ENCODE measurements at places on chromosomes 7 and 10.

- no peak for DNase-seq
These were observed 13.5 kb downstream of the PLEKHA8 start for GRCh38 chr7:30041526-30042269.

- no peak for DNase-seq
These were observed 97.4 kb downstream of the KLF6 start for GRCh38 chr10:3687510-3688081.

GRCh38 chr10:12484941-12485805 is 135.8 kb downstream of the CAMK1D start:
- DNase-seq: no peak

- no peak for DNase-seq
These were observed 273.2 kb downstream of the PTPRN2 start for GRCh38 chr7:158314394-158314793.

DNA sequence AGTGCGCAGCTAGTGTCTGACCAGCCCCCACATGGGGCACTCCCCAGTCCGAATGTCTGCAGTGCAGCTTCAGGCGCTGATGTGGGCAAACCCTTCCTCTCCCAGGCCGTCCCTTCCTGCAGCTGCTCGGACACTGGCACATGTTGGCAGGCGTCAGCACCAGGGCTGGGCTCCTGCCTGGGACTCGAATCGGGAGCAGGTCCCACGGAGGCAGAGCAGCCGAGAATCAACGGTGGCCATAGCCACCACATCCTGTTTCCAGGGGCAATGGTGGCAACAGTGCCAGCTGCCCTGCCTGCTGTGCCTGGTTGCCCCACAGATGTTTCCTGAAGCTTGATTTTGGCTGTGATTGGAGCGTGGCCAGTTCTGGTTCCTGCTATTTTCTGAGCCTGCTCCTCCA is 65.8 kb downstream of the MGMT start:
- no peak for DNase-seq

DNA sequence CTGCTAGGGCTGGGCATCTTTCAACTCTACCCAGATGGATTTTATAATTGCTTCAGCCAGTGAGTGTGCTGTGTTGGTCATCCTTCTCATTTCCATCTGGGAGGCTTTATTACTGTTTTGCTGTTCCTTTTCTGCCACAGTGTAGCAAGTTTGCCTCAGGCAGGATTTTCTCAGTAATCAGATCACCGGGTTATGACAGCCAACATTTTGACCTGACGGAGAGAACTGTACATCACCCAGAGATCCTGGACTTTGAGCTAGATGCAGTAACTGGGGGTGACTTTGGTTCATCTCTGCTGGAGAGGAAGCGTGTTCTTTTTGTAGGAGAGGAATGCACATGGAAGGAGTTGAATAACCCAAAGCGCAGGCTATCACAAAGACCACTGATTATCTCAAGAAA is 111.8 kb upstream of the AGR3 start:
- DNase-seq: no peak

DNA sequence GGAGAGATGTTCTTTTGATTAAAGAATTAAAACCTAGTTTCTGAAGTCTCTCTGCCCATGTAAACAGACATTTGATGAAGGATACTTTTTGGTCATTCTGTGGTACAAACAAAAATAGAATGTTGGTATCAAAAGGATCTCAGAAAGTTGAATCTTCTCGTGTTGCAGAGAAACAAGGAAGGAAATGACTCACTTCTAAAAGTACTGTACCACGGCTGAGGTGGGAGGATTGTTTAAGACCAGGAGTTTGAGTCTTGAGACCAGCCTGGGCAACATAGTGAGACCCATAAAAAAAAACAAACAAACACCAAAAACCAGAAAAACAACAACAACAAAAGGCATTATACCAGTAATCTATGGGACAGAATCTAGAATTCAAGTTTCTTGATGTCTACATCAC is 69.7 kb downstream of the PRSS58 start:
- no peak for DNase-seq

- no peak for DNase-seq
These were observed 6.5 kb downstream of the UROS start for GRCh38 chr10:125816548-125816947.

DNA sequence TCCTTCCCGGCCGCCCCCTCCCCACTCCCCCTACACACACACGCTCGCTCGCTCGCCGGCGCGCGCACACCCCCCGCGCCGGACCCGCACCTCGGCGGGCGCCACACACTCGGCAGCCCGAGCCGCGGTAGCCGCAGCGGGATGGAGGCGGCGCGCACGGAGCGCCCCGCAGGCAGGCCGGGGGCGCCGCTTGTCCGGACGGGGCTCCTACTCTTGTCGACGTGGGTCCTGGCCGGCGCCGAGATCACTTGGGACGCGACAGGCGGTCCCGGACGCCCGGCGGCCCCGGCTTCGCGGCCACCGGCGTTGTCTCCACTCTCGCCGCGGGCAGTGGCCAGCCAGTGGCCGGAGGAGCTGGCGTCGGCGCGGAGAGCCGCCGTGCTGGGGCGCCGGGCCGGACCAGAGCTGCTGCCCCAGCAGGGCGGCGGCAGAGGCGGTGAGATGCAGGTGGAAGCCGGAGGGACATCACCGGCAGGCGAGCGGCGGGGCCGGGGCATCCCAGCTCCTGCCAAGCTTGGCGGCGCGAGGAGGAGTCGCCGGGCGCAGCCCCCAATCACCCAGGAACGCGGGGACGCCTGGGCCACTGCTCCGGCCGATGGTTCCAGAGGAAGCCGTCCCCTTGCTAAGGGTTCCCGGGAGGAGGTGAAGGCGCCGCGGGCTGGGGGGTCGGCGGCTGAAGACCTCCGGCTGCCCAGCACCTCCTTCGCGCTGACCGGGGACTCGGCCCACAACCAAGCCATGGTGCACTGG is at the start of gene SORCS3:
TSS of gene SORCS3 (plus strand) at position 104 of the 750 bp plus-strand sequence.
- no peak for DNase-seq

DNA sequence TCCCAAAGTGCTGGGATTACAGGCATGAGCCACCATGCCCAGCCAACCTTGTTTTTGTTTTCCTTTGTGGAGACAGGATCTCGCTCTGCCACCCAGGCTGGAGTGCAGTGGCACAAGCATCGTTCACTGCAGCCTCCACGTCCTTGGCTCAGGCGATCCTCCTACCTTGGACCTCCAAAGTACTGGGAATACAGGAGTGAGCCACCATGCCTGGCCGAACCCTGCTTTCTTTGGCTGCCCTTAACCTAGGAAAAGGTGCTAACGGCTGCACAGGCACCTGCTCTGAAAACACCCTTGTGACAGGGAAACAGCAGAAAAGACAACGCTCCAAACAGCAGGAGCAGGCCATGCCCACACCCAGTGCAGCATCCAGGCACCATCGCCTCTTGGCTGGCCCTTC is 71.9 kb downstream of the OAT start:
- DNase-seq: no peak

DNA sequence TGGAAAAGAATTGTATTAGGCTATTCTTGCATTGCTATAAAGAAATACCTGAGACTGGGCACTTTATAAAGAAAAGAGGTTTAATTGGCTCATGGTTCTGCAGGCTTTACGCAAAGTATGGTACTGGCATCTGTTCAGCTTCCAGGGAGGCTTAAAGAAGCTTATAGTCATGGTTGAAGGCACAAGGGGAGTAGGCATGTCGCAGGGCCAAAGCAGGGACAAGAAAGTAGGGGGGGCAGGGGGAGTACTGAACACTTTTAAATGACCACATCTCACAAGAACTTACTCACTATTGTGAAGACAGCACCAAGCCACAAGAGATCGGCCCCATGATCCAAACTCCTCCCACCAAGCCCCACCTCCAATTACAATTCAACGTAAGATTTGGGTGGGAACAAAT is 152.5 kb upstream of the PHF14 start:
- DNase-seq: no peak

DNA sequence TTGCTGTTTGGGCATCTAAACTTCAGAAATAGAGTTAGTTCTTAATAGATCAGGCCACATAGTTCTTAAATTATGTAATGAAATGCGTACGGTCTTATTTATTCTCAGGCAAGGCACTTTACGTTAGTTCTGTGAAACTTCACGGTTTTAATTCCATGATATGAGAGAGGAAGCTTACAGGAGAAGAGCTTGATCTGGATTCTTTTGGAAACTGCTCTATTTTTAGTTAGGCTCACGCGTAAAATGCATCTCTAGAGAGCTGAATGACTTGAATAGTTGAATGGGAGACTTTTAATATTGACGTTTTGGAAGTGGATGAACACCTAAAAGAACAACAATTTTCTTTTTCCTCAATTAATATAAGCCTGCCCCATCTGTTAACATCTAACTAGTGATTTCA is 71.1 kb downstream of the PRKG1 start:
- DNase-seq: no peak

GRCh38 chr10:132714096-132714985 is 71.6 kb downstream of the NKX6-2 start:
- DNase-seq: no peak

- DNase-seq: no peak
These were observed 49.9 kb downstream of the CDHR3 start for GRCh38 chr7:106012935-106013439.

DNA sequence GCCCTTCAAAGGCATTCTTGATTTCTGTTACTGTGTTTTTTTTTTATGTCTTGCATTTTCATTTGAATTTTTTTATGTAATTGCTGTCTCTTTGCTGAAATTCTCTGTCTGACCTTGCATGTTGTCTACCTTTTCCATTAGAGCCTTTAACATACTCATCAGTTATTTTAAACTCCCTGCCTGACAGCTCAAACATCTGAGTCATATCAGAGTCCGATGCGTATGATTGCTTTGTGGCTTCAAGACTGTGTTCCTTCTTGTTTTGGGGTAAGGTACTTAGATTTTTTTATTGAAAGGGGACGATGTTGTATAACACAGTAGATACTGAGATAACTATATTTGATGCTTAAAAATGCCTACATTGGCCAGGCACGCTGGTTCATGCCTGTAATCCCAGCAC is 9.7 kb upstream of the TARP start:
- DNase-seq: no peak

All from stimulated activated CD8-positive, alpha-beta memory T cell treated with anti-CD3 and anti-CD28 coated beads, Interleukin-4, amount 100 ng/mL, for 1 hour (primary cell).